ENCODE measurements at places on chromosomes 2 and 18.

GRCh38 chr2:171874963-171875362 is 19.1 kb downstream of the SLC25A12 start:
- DNase-seq = no peak

DNA sequence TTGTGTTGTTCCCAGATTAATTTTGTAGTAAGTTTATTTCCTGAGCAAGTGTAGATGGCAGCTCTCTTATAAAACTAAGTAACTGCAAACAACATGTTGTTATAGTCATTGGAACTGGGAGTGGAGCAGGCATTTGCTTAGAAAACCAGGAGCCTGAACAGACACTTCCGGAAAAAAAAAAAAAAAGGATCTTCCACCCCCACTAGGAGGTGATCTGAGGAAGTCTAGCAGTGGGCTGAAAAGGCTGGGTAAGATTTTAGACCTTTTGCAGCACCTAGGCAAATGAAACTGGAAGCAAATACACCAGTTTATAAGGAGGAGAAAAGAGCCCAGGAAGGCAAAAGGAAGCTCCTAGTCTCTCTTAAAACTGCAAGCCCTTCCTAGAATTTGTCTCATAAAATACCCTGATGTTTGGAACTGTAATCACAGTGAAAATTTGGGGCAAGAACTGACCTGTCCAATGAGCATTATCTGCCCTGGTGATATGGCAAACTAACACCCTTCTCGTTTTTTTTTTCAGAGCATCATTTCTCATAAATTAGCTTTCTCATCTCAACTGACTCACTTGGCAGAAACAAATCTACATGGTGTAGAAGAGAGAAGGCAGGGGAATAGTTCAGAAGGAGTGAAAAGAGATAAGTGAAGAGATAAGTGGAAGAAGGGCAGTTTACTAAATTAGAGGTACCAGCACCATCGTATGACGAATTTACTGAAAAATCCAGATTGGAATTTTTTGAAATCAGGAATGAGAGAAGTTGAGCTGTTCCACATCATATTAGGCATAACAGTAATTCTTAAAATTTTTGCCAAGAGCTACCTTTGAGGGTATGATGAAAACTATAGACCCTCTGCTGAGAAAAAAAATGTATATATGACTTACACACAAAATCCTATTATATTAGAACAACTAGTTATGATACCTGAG is 4.2 kb upstream of the CCNYL1 start:
- DNase-seq = no peak

GRCh38 chr2:215556979-215557378 is 121.1 kb upstream of the FN1 start:
- DNase-seq = peak; percentile 50

- DNase-seq = peak; percentile 28
Measured at GRCh38 chr2:217707131-217707611, 295.6 kb downstream of the TNS1 start.

Measured in fibroblast of skin of abdomen (primary cell).